ENCODE measurements at places on chromosomes 5 and 9.

DNA sequence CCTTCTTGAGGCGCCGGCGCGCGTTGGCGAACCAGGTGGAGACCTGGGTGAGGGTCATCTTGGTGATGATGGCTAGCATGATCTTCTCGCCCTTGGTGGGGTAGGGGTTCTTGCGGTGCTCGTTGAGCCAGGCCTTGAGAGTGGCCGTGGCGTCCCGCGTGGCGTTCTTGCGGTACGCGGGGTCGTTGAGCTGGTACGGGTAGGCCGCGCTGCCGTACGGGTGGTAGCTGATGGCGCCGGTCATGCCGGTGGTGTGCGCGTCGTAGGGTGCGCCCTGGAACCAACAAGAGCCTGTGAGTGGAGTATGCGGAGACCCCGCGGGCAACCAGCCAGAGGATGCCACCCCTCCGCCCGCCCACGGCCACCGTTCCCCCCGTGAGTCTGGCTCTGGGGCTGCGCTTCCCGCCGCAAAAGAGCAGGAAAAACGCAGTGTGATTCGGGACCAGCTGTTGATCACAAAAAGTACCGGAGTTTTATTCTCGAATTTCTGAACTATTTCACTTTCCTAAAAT, 1.9 kb downstream of the IRX2 start:
- DNase-seq, result no peak

GRCh38 chr9:131179561-131180219, 54.3 kb downstream of the NUP214 start:
- DNase-seq, result no peak

- no peak for DNase-seq
These were observed 49.7 kb upstream of the PLEKHG4B start for GRCh38 chr5:42250-42649.

DNA sequence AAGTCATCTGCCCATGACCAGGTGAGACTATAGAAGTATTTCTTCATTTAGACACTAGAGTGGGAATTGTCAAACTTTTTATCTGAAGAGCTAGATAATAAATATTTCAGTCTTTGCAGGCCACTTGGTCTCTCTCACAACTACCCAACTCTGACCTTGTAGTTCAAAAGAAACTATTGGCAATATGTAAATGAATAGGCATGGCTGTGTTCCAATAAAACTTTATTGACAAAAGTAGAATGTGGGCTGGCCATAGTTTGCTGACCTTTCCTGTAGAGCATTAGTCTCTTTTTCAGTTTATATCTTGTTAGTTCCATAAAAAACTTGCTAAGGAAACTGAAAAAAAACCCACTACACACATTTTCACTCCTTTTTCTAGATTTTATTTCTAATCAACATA, 535.5 kb downstream of the PRR16 start:
- DNase-seq, result no peak

DNA sequence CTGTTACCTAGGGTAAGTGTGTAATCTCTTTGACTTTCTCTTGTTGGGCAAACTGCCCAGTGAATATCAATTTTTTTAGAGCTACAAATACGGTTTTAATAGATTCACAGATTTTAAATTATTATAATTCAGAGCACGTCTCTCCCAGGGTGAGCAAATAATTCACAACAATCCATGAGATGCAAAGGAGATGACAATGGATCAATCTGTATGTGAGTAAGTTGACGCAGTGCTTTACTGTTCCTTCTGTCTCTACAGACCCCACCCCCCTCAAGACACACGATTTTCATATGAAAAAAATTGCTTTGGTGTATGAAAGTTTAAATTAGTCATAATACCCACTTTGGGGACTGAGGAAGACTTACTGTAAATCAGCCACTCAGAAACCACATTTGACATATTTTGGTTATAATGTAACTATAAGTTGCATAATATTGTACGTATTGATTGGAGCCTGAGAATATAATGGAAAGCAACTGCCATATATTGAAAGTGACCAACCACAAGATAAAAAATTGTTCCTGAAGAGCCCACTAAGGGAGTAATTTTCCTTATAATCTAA, 201.7 kb downstream of the BNC2 start:
- no peak for DNase-seq

GRCh38 chr9:84297162-84297821, 43.3 kb downstream of the SLC28A3 start:
- no peak for DNase-seq

- DNase-seq, result no peak
These were observed 89.6 kb downstream of the RIC1 start for GRCh38 chr9:5718296-5719032.

DNA sequence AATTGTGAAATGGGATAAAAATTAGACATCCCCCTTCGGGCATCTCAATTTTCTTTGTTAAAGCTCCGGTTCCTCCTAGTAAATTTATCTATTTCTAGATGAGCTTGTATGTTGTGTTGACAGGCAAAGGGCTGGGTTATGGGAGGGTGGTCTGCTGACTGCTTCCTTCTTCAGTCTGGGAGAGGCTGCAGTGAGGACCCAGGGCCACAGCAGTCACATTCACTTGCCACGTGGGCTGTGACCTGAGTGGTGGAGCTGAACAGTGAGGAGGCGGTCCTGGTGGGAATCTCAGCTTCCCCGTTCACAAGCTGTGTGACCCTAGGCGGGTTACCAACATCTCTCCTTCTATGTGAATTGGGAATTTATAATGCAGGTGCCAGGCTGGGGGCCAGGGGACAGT, 57.5 kb upstream of the RXRA start:
- no peak for DNase-seq

GRCh38 chr9:6495466-6495865, 82.5 kb downstream of the UHRF2 start:
- DNase-seq, result peak; percentile 0

GRCh38 chr9:3502560-3503398, 23.0 kb downstream of the RFX3 start:
- no peak for DNase-seq

DNA sequence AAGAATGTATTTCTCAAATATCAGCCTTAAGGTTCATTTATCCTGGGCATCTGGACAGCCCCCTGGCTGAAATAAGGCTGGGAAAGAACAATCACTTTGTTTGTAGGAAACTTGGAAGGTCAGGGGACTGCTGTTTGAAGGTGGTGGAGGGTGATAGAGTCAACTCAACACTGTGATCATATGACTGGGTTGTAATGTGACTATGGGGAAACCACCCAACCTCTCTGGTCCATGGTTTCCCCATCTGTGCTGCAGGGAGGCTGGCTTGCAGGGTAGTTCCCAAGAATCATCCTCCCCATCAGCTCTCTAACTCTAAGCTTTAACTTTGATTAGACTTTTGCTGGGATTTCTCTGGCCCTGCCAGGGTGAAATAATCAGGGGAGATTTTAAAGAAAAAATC, 10.0 kb downstream of the INSYN2B start:
- DNase-seq, result no peak

- no peak for DNase-seq
These were observed 386.0 kb downstream of the CHSY3 start for GRCh38 chr5:130290219-130290618.

DNA sequence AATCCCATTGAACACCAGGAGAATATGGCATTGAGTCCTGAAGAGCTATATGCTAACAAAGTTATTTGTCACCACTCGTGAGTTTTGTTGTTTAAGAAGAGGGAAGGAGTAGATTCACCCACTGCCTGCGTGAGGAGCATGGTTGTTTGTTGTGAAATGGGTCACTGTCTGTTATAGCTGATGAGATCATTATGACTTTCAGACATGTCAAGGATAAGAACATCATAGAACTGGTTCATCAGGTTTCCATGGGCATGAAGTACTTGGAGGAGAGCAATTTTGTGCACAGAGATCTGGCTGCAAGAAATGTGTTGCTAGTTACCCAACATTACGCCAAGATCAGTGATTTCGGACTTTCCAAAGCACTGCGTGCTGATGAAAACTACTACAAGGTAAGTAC, 76.9 kb downstream of the SYK start:
- no peak for DNase-seq

DNA sequence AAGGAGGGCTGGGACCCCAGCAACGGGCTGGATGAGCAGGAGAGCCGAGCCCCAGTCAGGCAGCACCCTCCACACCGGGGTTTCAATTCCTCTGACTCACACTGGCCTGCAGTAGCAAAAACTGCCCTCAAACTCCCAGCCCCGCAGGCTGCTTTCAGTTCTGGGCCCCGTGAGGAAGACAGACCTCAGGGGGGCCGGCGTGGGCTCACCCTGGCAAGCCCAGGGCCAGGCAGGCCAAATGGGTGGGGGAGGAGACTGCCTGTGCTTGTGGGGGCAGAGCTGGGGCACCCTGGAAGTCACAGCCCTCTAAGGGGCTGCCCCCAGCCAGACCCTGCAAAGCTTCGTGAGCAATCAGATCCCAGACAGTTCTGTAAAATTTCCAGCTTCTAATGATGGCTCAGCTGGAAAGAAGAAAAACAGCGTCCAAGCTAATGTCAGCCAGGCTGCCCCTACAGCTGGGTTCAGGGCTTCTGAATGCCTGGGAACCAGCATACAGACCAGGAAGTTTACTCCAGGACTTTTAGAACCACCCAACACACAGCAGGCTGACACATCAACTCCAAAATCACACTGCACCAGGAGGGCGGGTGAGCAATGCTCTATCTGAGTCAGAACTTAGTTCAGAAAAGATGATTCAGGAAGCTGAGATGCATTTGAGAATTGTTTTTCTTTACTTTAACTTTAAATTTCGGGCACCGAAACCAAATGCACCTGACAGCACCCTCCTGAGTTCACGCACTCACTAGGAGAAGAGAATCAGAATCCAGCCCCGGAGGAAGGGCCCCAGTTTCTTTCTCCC, 34.7 kb downstream of the LPCAT1 start:
- DNase-seq, result no peak

- DNase-seq, result no peak
These were observed 57.7 kb upstream of the MAST4 start for GRCh38 chr5:66538531-66538930.

GRCh38 chr5:27969157-27969556, 930.8 kb upstream of the CDH9 start:
- no peak for DNase-seq

- DNase-seq, result peak; percentile 74
These were observed 272.7 kb upstream of the PANK3 start for GRCh38 chr5:168851902-168852321.

DNA sequence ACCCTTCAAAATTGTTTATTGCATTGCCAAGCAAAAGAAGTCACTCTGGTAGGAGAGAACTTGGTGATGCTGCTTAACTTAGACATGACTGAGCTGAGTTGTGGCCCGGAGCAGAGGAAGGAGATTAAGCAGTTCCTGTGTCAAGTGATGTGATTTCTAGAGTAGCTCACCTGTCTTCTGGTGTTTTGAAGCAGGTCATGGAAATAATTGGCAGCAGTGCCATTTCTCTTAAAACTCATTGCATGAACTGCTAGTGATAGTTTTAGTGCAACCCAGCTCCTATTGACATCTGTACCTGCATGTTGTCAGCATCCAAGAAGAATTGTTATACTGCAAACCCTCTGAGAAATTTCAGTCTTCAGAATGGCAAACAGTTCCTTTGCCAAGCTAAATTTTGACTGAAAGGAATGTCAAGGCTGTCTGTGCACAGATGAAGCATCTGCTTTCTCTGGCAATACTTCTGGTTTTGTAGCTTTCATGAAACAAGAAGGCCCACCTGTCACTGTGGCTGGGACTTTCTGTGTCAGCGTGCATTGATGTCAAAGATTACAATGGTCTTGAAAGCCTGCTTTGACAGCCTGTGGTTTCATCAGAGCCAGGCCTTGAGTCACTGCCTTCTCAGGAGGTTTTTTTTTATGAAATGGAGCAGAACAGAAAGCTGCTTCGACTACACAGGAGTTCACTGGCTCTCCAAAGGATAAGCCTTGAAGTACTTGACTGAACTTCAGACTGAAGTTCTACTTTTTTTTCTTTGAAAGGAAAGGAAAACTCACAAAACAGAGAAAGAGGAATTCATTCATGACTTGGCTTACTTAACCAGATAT, 90.6 kb downstream of the RALGPS1 start:
- no peak for DNase-seq

- DNase-seq, result peak; percentile 30
These were observed 236.5 kb downstream of the DMRTA1 start for GRCh38 chr9:22682961-22683699.

DNA sequence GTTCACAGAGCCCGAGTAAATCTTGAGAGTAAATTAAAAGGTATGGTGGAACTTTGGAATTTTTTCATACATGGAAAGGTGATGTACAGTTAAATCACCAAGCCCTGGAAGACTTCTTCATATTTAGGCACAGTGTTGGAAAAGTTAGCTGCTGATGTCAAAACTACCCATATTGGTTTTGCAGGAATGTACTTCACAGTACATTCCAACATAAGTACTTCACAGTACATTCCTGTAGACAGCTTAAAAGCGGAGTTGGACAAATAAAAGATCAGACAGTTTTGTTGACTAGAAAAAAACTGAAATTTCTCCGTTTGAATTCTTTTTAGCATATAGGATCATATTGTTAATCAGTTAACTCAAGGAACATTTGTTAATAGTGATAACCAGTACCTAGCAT, 1.8 kb downstream of the RANBP17 start:
- DNase-seq, result no peak

GRCh38 chr5:160685695-160686094, 166.3 kb downstream of the ATP10B start:
- no peak for DNase-seq

DNA sequence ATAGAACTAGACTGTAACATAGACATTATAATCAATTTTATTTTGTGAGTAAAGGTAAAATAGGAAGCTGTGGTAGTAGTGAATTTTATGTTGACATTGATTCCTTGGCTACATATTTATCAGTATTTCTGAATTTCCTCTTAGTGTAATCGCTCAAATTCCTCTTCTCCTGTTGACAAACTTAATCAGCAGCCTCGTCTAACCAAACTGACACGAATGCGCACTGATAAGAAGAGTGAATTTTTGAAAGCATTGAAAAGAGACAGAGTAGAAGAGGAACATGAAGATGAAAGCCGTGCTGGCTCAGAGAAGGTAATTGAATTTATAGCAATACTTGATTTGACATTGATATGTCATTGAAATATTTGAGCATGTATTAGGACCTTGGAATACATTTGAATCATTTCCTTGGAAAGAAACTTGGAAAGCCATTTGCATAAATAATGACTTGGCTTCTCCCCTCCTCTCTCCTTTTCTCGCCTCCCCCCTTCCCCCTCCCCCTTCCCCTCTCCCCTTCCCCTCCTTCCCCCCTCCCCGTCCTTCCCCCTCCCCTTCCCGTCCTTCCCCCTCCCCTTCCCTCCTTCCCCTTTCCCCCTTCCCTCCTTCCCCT, 75.5 kb downstream of the GPBP1 start:
- no peak for DNase-seq

DNA sequence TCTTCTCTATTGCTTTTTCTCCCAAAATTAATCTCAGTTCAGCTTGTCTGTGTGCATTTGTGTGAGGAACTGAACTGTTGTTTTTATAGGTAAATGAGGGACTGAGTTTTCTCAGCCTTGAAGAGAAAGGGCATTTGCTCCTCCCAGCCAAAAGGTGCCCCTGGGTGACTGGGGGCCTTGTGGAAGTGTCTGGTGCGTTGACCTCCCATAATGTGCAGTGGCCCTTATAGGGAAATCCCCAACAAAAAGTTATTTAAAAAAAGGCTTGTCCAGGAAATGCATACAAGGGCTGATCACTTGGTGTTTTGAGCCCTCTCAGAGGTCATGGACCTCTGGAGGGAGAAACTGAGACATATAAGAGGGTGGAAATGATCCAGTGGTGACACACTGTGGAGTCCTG, 239.7 kb upstream of the KLF9 start:
- DNase-seq, result no peak
